Fibroblast of pulmonary artery (primary cell): ENCODE measurements at places on chromosomes 2 and 18.

- no peak for DNase-seq
Measured at GRCh38 chr2:38095996-38096861, 20.3 kb upstream of the CYP1B1 start.

- DNase-seq: peak; percentile 54
Measured at GRCh38 chr2:202373490-202373889, 2.6 kb upstream of the BMPR2 start.

GRCh38 chr2:176991411-176991810 lies 221.2 kb upstream of the HNRNPA3 start:
- DNase-seq: no peak

DNA sequence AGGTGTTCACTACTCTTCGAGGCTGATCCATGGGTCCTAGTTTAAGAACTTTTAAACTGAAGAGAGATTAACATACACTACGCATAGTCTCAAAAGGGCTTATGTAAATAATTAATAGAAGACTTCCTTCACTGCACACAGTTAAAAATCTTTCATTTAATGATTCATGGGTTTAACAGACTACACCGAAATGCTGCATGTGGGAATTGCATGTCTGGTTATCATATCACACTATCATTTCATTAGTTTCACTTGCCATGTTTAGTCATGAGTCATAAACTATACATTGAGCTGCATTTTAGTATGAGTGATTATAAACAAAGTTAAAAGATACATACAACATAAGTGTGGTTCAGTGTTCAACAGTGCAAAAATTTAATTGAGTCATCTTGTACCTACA lies 31.2 kb downstream of the GLS start:
- DNase-seq: no peak

GRCh38 chr2:128320906-128321771 lies 2.5 kb upstream of the HS6ST1 start:
- DNase-seq: no peak

DNA sequence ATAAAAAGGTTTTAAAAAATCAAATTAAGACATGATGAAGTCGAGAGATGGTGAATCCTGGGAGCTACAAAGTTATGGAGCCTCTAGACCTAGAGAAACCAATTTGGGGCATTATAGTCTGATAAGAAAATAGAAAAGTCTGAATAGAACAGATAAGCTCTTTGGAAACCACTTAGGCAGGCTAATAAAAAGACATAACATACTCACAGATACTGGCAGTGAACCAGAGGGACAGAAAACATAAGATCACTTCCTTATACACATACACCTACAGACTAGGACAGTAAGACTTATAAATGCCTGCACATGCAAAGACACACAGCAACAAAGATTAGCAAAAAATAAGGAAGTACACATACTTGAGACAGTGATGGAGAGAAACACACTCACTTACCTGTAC lies 20.0 kb downstream of the SMC6 start:
- no peak for DNase-seq
